ENCODE measurements at places on chromosomes 1 and 21.

- DNase-seq = no peak
Observed at GRCh38 chr21:45286671-45287437, 841 bp downstream of the POFUT2 start.

DNA sequence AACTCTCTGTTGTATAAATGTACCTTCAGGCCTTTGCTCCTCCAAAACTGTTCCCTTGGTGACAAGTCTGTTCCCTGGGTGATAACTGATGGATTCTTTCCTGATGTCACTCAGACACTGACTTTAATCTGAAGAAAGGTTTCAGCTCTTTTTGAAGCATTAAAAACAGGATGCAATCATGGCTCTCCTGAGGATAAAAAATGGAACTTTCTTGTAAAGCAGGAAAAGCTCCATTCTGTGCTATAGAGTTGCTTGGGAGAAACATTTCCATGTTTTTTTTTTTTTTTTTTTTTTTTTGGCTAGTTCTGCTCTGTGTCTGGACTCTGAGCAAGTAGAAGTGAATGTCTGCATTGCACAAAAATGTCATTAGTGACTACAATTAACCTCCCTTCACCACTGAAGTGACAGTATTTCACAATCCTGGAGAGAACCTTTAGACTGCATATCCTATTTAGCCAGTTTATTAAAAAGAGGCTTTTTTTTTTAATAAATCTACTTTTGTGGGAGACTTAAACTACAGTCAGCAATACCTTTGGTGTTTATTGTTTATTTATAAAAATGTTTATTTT, 101.7 kb upstream of the PRMT6 start:
- no peak for DNase-seq

DNA sequence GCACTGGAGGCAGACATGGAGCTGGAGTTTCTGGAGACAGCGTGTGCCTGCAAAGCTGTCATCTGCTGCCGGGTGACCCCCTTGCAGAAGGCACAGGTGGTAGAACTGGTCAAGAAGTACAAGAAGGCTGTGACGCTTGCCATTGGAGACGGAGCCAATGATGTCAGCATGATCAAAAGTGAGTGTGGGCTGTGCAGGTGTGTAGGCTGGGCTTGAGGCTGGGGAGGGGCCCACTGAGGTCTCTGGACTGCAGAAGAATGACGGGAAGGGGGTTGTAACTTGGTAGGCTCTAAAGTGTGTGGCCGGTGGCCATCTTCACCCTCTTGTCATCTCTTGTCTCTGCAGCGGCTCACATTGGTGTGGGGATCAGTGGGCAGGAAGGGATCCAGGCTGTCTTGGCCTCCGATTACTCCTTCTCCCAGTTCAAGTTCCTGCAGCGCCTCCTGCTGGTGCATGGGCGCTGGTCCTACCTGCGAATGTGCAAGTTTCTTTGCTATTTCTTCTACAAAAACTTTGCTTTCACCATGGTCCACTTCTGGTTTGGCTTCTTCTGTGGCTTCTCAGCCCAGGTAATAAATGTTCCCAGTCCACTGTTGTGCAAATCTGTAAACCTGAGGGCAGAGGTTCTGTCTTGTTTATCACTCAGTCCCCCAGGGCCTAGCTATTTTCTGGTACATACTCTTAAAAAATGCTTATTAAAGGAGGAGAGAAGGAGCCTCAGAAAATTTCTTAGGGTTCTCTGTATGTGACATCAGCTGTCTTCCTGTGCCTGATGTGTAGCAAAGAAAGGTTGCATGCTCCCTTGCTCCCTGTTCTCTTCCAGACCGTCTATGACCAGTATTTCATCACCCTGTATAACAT, 19.9 kb downstream of the ATP8B2 start:
- DNase-seq = peak; percentile 78

DNA sequence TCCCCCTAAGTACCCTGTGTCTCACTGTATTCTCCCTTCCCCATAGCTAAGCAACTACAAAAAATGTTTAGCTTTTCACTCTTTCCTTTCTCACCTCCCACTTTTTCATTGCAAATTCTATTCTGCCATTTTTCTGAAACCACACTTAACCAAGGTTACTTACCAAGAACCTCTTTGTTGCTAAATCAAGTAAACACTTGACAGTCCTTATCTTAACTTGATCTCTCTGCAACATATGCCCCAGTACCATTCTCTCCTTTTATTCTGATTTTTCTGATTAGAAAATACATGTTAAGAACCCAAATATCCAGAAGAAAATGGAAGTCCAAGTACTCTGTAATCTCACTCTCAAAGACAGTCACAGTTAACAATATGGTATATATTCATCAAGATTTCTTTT, 16.0 kb downstream of the EVI5 start:
- DNase-seq = no peak

- no peak for DNase-seq
Observed at GRCh38 chr1:30847358-30847972, 61.1 kb downstream of the SDC3 start.

- no peak for DNase-seq
Observed at GRCh38 chr1:201489643-201490261, 17.2 kb downstream of the CSRP1 start.

- no peak for DNase-seq
Observed at GRCh38 chr1:183630748-183631147, 4.8 kb downstream of the ARPC5 start.

DNA sequence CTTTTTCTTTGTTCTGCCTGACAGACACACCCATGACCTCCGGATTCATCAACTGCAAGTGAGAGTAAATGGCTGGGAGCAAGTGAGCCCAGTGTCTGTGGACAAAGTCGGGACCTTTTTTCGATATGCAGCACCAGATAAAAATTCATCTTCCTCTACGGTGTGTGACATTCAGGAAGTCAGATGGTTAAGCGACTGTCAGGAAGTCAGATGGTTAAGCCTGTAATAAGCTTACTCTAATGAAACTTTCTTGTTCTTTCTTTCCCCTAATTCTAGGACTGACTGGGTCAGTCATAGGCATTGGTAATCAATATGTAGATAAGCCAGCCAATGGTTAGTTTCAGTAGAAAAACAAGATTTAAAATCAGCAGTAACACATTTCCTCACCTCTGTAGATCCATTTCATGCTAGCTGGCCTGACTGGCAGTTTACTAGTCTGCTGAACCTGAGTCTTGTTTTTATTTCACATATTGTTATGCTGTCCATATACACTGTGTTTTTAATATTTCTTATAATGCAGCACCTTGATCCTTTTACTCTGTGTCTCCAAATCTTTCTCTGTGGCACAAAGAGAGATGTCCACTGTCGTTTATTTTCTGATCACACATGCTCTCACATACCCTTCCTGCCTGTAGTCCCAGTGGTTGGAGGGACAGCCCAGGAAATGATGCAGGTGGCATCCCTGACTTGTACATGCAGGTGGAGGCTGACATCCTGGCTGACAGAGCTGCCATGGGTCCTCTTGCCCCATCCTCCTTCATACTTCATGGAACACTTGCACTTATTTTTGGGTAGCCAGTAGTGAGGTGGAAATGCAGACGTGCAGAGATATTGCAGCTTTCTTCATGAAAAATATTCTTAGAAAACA, 115.8 kb downstream of the VPS13D start:
- DNase-seq = peak; percentile 39

GRCh38 chr1:201418461-201418860, 3.1 kb downstream of the TNNI1 start:
- DNase-seq = no peak

GRCh38 chr1:18739897-18740296, 109.3 kb downstream of the PAX7 start:
- no peak for DNase-seq

DNA sequence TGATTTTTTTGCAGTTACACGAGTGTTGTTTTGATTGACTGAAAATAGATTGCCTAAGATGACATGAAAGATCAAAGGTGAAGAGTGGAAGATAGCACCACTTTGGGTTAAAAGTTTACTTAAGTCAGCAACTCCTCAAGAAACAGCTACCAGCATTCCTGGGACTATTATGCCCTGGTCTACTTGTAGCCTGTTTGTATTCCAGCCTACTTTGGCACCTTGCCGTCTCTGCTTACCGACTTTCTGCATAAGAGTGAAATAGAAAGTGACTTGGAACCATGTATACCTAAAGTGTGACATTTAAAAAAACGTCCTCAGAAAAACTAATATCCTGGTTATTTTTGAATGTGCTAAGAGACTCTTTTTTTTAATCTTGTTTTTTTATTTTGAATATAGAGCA, 631.5 kb upstream of the PTBP2 start:
- no peak for DNase-seq

DNA sequence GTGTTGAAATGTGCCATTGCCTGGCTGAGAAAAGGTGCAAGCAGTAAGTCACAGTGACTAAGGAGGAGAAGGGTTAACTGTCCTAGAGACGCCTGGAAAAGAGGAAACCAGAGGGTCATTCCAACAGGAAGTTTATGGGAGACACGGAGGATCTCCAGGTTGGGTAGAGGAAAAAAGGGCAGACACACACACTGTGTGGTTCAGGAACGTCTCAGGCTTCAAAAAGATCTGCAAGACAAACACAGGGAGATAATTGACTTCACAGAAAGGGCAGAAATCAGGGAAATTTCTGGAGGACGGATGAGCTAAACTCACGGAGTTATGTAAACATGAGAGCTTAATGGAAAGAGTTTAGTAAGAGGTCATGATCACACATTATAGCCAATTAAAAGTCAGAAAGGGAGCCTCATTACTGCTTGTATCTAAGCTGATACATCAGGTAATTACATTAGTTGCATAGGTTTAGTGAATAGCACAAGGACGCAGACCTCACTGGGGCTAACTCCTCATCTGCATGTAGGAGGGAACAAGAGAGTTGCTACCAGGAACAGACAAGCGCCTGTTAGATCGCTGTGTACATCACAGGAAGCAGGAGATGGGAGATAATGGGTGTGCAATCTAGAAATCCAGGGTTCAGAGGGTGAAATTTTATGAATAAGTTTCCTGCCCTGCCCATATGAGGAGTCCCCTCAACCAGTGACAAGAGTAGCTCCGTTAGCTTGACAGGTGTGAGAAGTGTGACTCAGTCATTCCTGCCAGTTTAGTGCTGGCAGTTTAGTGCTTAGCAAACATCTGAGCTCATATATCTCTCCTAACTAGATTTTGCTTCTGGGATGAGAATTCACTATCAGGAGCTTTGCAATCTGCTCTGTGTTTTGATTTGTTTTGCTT, 96.6 kb upstream of the TNR start:
- DNase-seq = no peak

- peak; percentile 11 for DNase-seq
Observed at GRCh38 chr1:201346337-201346939, 31.0 kb downstream of the TNNT2 start.

GRCh38 chr1:174535207-174535606, 87.4 kb downstream of the GPR52 start:
- DNase-seq = no peak

- no peak for DNase-seq
Observed at GRCh38 chr1:9759939-9760338, 63.8 kb downstream of the CLSTN1 start.

DNA sequence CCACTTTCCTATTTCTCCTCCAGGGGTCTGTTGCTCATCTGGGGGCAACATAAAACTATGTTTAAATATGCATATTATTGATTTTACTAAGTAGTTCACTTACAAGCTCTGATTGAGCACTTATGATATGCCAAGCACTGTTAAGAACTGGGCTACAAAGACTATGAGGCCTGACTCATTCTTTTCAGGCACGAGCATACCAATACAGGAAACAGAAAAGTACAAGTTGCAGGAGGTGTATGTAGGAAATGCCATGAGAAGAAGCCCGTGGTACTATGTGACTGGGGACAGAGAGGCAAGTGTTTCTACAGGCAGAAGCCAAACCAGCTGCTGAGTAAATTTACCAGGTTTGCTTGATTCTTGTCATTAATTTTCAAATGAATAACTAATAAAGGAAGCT, 120.4 kb upstream of the PTGFR start:
- DNase-seq = no peak

DNA sequence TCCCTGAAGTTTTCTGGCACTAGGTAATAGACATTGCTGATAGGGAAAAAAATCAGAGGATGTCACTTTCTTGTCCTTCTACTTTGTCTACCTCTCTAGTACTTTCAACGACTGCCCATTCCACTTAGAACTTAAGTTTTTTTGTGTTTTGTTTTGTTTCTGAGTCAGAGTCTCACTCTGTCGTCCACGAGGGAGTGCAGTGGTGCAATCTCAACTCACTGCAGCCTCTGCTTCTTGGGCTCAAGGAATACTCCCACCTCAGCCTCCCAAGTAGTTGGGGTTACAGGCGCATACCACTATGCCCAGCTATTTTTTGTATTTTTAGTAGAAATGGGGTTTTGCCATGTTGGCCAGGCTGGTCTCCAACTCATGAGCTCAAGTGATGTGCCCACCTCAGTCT, 79.2 kb downstream of the SGIP1 start:
- no peak for DNase-seq

- DNase-seq = no peak
Observed at GRCh38 chr1:56081736-56082135, 497.6 kb downstream of the PLPP3 start.

DNA sequence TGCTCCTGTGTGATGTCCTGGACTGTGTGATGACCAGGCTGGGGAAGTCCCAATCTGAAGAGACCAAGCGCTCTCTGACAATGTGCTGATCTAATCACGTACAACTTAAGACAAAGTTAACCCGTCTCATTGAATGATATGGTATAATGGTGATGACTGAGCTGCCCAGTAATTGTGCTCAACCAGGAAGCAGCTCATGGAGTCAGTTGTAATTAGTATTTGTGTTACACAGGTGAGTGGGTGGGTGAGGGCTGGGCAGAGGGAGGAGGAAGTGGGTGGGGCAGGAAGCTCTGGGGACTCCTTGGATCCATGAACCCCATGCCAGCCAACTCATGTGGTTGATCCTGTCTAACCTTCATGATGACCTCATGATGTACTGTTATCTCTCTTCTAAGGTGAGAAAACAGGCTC, 8.7 kb upstream of the ECE1 start:
- no peak for DNase-seq

DNA sequence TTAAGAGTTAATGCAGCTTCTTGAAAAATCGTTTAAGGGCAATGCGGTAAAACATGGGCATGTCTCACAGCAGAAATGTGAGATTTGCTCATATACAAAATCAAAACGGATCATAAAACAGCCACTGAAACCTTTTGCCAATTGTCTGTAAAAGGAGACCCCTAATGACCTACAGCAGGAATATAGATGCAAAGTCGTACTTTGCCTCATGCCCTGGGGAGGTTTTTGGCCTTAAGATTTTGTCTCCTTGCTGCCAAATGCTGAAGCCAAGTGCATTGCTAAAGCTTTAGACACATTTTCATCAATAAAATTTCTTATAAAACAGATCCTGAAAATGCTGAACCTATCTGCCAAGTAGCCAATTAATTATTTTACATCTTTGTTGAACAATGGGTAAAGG, 226.9 kb downstream of the TGFB2 start:
- no peak for DNase-seq

DNA sequence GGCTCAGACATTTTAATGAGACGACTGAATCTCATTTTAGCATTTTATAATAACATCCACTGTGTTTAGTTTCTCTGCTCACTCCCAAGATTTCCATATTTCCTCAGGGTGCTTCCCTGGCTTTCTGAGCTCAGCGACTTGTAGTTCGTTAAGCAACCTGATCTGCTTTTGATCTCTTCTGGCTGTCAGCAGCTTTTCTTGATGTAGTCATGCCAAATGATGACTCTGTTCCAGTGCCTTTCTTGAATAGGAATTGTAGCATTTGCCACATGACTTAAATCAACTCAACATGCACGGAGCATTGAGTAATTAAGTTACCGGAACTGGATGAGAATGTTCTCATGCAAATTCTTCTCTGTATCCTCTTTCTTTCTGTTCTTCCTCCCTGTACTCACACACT, 246.1 kb downstream of the FMN2 start:
- no peak for DNase-seq

Data from activated CD4-positive, alpha-beta T cell treated with anti-CD3 and anti-CD28 coated beads, Interleukin-2, amount 10 ng/mL, durations not matched to agents 7 days and 5 days (primary cell).